Stimulated activated naive B cell treated with anti-CD40 and anti-IgM and Interleukin-4, amounts not matched to agents 10 μg/mL and 1 μg/mL and 100 μg/mL, for 72 hours (primary cell): ENCODE measurements at places on chromosomes 6 and 20.
A peak's percentile ranks its signal among the peaks of the same experiment; 100 is the strongest.

GRCh38 chr20:45957021-45957941, 14.7 kb downstream of the ZNF335 start:
- peaks cover 7% of the 10 kb centered on the region for H3K4me1 ChIP-seq
- no peak overlapping the region for H3K4me3 ChIP-seq
- DNase-seq, result no peak

- peak overlapping the region; percentile 55 for H3K4me3 ChIP-seq
- peaks cover 11% of the 10 kb centered on the region for H3K36me3 ChIP-seq
- peaks cover 79% of the 10 kb centered on the region for H3K4me1 ChIP-seq
- peak; percentile 86 for DNase-seq
- no peaks in the 10 kb centered on the region for H3K27me3 ChIP-seq
These were observed 66.5 kb upstream of the IER3 start for GRCh38 chr6:30810813-30811339.

GRCh38 chr6:5567352-5567751, 306.0 kb downstream of the FARS2 start:
- DNase-seq, result no peak
- H3K4me3 ChIP-seq, result no peak overlapping the region
- no peak overlapping the region for H3K27ac ChIP-seq

DNA sequence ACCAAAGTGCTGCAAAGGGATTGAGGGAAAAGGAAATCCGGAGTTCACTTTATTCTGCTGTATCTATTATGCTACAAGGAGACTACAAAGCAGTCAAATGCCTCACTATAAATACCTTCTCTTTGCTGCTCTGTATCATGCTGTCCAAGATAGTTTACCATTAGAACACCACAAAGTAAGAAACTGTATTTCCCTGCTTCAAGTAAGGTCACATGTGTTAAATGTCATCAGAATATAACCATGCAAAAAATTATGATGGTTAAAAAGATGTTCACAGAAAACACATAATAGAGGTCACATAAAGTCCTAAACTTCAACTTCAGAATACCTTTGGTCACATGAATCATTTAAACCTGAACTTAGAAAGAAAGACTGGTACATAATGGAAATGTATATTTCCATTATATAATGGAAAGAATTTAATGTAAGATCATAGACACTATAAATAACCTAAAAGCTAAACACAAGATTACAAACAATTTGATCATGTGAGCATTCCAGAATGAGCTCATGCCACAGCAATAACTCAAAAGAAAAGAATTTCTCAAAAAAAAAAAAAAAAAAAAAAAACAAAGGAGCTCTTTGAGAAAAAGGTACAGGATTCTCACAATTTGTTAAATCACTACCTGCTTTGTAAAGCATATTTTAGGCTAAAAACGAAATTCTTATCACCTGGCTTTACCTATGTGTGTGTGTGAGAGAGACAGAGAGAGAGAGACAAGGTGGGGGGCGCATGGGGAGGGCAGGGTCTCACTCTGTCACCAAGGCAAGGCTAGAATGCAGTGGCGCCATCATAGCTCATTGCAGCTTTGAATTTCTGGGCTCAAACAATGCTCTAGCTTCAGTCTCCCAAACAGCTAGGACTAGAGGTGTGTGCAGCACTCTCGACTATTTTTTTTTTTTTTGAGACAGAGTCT, 58.7 kb downstream of the KIF13A start:
- H3K36me3 ChIP-seq, result no peaks in the 10 kb centered on the region
- no peak overlapping the region for H3K27ac ChIP-seq
- H3K27me3 ChIP-seq, result no peaks in the 10 kb centered on the region
- DNase-seq, result no peak
- peaks cover 6% of the 10 kb centered on the region for H3K4me1 ChIP-seq

DNA sequence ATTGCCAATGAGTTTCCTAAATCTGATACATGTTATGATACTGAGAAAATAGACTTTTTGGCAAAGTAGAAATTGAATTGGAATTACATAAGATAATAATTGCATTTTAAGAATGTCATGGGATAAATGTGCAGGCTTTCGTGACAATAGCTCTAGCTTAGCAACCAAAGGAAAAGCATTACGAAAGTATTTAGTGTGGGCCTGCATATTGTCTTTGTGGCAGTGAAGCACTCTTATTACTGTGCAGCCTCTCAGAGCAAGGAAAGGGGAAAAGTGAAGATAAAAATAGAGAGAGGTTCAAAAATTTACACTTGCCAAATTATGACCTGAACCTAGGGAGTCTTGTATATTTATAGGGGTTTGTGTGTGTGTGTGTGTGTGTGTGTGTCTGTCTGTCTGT, 12.6 kb upstream of the DEFB113 start:
- H3K4me3 ChIP-seq, result no peak overlapping the region
- no peak for DNase-seq
- H3K36me3 ChIP-seq, result no peaks in the 10 kb centered on the region
- H3K4me1 ChIP-seq, result peaks cover 2% of the 10 kb centered on the region
- no peak overlapping the region for H3K27ac ChIP-seq
- H3K27me3 ChIP-seq, result no peaks in the 10 kb centered on the region
